ENCODE measurements at places on chromosomes 11 and 22. TPM values are rescaled to one million over a fixed set of nuclear protein-coding genes. Genes with fewer than 3 reads are reported as not detected.

The B4GAT1 gene
- 37.1 TPM for total RNA-seq

The SPECC1L gene
- total RNA-seq = 36.6 TPM

The LAYN gene
- 17.7 TPM for total RNA-seq

The CCDC116 gene
- 0.46 TPM for total RNA-seq

The NCF4 gene
- 31.6 TPM for total RNA-seq

The TAF10 gene
- total RNA-seq = 35.1 TPM

The CDKN1C gene
- total RNA-seq = 133 TPM

The SMTNL1 gene
- total RNA-seq = not detected

The ANO1 gene
- 1.7 TPM for total RNA-seq

The ANO3 gene
- total RNA-seq = 2.2 TPM

The HEPHL1 gene
- not detected for total RNA-seq

The APOA1 gene
- total RNA-seq = not detected

The CCDC86 gene
- 22.4 TPM for total RNA-seq

The CST6 gene
- not detected for total RNA-seq

The NXPE1 gene
- total RNA-seq = not detected

All from omental fat pad (tissue), 4 donors.